ENCODE measurements at places on chromosomes 4 and X.

- DNase-seq, result no peak
Measured at GRCh38 chrX:15853586-15854079, 980 bp downstream of the AP1S2 start.

DNA sequence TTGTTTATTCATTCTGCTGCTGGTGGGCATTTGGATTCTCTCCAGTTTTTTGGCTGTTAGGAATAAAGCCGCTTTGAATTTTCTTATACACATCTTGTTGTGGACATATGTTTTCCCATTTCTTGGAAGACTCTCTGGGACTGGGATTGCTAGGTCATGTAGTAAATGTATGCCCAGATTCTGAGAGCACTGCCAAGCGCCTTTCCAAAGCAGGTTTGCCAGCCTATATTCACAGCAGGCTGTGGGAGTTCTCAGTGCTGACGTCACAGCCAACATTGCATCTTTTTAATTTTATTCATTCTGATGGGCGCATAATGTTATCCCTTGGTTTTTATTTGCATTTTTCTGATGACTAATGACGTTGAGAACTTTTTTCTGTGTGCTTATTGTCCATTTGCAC, 24.1 kb downstream of the TMEM271 start:
- no peak for DNase-seq

DNA sequence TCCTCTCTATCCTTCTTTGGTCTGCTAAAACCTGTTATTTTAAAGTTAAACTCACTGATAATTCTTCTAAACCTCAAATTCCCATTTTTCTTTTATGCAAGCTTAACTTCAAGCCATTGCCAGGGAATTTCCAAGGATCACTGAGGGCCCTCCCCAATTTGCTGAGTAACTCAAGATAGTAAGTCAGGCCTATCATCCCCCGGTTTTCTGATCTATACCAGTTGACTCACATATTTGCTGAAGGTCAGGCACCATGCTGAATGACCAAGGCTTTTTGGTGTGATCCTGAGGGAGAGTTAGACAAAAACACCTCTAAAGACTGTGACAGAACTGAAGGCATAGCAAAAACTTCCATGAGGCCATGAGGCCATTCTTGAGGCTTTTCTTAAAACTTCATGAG, 1301.9 kb downstream of the PCDH7 start:
- DNase-seq, result no peak

DNA sequence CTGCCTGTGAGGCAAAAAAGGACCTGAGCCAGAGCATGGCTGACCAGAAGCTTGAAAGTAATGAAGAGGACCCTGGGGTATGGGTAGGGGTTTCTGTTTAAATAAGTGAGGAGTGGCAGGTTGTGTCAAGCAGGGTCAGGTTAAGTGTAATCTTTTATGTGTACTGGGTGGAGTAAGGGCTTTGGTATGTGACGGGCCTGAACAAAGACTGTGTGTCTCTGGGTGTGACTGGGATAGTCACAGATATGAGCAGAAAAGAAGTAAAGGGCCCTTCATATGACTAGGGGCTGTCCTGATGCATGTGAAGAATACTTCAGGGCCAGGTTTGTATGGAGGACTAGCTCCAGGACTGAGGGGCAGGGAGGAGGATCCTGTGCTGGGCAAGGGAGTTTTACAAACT, 82.4 kb downstream of the ITIH6 start:
- no peak for DNase-seq

DNA sequence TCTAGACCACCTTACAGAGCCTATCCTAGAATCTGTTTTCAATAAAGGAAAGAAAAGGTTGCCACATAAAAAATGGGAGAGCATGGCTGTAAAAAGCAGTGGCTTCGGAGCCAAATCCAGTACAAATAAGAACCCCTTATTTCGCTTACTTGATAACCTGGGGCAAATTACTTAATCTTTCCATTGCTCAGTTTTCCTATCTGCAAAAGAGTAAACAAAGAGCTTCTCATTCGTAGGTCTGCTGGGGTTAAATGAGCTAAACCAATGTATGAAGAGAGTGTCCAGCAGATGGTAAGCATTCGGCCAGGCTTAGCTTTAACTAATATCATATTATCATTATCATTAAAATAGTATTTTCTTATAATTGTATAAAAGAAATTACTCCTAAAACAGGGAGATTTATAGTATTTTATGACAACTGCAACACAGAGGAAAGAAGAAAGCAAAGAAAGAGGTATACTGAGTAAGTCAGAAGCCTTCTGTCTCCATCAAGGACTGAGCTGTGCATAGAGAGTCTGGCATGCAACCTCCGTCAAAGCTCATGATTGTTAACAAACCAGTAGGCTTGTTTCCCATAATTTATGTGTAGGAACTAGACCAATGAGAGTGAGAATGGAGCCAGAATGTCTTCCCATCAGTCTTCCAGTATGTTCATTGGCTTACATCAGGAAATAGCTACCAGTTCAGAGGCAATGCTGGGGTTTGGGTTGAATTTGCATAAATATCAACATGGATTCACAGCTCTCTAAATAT, 364.9 kb downstream of the UNC5C start:
- no peak for DNase-seq

DNA sequence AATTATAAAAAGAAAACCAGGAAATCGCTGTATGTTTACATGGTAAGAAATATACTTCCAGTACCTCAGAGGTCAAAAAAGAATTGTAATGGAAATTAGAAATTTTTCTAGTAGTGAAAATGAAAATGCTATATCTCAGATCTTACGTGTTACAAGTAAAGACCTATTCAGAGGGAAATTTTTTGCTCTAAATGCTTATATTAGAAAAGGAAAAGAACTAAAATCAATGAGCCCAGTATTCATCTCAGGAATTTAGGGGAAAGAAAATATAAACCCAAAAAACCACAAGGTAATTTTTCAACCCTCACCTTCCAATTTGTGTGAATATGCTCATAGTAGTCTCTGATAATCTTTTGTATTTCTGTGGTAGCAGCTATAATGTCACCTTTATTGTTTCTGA, 145.6 kb downstream of the RAP1GDS1 start:
- DNase-seq, result no peak

GRCh38 chr4:55874831-55875230, 21.4 kb downstream of the EXOC1 start:
- no peak for DNase-seq

DNA sequence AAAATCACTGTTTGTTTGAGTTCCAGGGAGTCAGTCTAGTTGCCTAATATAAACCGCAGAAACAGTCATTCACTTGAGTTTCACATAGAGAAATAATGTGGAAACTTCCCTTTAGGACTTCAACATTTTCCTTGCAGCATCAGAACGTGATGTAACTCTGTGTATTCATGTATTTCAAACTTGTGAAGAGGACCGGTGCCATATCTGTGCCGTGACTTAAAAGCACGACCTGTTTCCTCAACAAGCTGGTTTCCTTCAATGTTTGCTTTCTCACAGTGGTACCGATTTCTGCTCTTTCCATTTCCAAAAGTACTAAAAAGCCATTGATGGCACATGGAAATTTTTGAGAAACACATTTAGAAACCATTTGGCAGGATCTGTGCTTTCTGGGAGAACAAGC, 166.6 kb upstream of the RAPGEF2 start:
- no peak for DNase-seq

- DNase-seq, result no peak
Measured at GRCh38 chr4:40682290-40683101, 52.8 kb upstream of the RBM47 start.

- no peak for DNase-seq
Measured at GRCh38 chr4:147984065-147984777, 252.3 kb downstream of the ARHGAP10 start.

DNA sequence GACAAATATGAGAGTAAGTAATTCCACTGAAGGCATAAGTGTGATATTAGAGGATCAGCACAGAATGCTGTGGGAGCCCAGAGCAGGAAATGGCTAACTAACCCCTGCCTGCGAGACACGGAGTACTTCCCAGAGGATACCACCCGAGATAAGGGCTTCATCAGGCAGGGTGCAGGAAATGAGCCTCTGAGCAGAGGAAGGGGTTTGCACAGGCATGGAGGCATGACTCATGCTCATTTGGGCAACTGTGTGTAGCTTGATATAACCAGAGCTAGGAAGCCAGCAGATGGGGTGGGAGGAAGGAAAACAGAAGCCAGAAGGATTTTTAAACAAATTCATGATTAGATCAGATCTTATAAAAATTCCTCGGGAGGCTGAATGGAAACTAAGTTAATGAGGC, 70.0 kb upstream of the TSPAN5 start:
- DNase-seq, result no peak
